Stimulated activated CD4-positive, alpha-beta T cell treated with anti-CD3 and anti-CD28 coated beads, TNF-alpha, amount 100 ng/mL, for 48 hours (primary cell): ENCODE measurements at places on chromosomes 7 and 10.

DNA sequence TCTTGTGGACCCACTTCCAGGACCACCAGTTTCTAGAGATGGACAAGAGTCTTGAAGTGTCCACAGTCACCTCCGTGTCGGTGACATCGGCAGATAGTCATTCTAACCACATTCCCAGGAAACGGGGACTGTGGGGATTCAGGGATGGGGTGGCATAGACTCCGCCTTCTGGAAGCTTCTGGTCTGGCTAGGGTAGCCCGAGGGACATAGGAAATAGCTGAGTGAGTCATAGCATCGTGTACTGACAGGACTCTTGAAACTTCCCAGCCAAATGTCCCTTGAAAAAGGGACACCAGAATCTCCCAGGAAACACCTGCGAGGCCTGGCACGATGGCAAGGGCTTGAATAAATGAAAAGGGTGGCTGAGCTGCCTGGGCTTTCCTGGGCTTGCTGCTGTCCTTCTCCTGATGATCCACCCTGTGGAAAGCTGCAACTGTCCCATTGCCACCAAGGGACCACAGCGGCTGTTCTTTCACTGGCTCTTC is 84.1 kb upstream of the LRRC4 start:
- no peak for DNase-seq

DNA sequence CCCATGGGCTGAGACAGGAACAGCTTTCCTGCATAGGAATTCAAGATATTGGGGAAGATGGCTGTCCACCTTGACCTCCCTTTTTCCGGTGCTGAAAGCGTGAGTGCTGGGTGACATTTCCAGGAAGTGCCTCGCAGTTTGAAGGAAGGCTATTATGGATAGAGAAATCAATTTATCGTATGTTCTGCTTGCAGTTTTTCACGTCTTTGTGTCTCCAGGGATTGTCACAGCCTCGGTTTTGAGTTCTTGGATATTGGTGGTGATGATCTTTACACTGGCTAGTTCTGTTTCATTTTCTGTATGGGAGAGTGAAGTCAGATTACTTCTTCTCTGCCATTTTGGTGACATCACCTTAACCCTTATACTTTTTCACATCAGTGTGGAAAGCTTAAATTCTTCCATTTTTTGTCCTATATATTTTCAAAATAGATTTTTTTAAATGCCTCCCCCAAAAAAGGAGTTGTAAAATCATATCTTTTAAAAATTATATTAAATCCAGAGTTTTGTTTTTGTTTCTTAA is 102.5 kb upstream of the APBB1IP start:
- DNase-seq = peak; percentile 6

- DNase-seq = peak; percentile 29
Observed at GRCh38 chr10:88152728-88153133, 289.3 kb downstream of the PTEN start.

DNA sequence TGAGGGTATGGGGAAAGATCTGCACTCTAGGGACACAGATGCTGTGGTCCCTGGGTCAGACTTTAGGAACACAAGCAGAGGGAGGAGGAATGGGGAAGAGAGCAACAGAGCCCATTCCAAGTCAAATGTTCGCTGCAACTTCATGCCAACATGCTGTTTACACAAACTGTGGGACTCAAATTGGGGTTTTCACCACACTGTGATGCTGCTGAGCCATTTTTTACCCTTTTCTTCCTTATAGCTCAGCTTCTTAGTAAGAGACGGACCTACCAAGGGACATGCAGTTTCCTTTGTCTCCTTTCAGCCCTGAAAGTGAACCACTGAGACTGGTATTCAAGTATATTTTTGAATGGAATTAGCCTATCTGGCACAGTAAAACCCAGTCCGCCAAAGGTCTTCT is 64.3 kb upstream of the AGK start:
- DNase-seq = no peak

DNA sequence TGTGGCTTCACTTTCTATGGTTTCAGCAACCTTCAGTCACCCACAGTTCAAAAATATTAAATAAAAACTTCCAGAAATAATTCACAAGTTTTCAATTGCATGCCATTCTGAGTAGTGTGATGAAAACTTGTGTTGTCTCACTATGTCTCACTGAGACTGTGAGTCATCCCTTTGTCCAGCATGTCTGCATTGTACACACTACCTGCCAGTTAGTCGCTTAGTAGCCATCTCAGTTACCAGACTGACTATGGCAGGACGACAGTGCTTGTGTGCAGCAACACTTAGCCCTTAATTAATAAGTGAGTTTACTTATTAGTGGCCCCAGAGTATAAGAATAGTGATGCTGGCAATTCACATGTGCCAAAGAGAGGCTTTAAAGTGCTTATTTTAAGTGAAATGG is 22.5 kb downstream of the CCDC186 start:
- DNase-seq = no peak

DNA sequence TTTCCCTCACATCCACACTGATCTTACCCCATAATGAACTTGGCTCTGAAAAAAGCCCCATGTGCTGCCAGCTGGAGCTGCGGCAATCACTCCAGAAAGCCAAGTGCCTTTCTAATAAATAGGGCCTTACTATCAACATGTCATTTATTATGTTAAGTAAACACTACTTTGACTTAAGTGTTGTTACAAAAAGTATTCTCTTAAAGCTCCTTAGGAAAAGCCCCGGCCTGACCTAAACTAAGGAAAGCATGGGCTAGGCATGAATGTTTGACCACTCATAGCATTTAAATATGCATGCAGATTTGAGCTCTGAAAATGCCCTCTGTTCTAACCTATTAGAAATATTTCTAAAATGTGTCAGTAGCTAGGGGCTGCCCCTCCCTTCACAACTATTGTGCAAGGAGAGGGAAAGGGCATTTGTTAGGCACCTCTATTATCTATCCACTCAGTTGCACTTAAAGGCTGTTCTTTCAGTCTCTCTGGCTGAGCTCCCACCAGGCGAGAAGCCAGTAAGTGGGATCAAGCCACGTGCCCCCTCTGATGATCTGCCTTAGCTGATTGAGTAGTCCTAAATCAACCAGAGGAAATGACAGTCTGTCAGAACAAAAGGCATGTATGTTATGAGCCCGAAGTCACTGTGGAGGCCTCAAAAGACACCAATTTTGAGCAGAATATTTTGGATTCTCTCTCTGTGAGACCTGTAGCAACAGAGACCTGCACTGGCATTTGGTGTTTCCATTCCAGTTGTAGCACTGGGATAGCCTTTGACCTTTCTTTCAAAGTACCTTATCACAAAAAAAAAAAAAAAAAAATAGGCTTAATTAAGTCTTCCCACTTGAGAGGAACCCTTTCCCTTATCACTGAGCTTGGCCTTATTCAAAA is 77.1 kb downstream of the ITGB8 start:
- no peak for DNase-seq

DNA sequence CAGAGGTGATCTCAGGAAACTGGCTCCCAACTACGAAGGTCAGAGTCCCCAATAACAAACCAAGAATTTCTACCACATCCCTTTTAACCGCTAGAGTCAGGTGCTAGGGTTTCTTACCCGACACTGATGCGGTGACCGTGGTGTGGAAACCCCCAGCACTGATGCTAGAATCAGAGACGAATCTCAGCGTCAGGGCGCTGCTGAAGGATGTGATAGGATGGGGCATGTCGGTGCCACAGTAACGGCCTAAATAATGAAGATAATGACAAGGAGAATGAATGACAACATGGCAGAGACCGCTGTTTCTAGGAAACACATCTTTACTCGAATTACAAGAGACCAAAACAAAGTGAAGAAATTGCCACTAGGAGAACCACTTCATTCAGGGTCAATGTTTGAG is 131.1 kb upstream of the RSU1 start:
- no peak for DNase-seq

- no peak for DNase-seq
Observed at GRCh38 chr10:11325817-11326216, 285.6 kb downstream of the USP6NL start.

DNA sequence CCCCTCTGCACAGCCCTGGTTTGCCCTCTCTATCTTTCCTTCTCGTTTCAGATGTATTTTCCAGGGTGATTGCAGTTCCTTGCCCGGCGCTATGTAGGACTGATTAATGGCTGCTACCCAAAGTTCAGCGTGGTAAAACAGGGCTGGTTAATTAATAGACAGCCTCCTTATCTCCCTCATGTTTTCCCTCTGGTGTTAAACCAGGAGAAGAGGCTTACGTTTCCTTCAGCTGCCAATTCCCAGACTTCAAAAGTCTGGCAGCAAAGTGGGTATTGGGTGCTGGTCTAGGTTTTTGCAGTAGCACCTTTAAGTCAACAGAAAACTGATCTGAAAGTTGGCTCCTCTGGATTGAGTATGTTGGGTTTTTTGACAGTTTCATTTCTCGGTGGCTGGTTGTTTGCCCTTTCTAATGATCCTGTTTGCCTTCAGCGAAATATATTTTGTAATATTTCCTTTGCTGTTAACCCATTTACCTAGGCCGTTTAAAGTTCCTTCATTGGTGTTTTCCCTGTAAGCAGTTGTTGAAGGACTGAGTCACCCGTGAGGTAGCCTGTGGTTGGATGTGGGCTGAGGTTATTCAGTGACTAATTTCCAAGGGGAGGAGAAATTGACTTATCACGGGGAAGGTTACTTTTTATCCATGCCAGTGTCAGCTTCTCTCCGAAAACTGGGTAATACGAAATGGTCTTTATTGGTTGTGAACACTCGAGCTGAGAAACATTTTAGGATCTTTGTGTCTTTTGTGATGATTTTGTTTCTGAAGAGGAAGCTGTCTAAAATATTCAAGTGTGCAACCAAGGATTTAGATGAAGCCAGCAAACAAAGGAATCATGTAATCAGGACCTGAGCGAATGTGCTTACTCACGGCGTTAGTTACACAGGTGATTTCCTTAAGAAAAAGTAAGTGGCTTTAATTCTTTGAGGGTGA is 257.2 kb downstream of the KIAA1217 start:
- DNase-seq = peak; percentile 15

DNA sequence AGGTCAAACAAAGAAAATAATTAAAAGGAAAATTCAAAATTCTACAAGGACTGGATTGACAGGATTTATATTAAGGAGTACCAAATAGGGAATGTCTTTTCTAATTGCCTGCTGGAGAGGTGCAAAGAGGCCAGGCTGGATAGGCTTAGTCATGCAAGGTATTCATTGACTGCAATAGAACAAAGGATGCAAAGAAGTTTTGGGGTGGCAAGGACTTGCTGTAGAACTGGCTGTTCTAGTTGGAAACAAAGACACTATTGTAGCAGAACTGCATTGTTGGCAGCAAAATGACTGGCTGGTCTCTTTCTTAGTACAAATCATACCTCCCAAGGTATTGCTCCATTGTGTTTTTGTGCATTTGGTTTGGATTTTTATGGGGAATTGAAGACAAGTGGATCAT is 10.1 kb downstream of the ITGB8 start:
- no peak for DNase-seq

DNA sequence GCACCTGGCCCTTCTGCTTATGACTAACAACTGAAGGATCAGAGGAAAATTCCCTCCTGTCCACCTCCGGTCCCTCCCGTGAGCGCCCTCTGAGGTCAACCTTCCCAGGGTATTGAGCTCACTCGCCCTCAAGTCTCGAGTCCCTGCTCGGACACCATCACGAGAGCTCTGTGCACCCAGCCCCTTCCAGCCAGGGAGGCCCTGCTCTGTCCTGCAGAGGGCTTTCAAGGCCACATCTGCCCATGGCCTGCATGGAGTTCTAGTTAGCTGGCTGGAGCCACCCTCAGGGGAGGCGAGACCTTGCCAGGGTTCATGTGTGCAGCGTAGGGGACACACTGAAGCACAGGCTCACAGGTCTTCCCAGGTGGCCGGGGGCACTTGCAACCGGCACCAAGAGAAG is 110.9 kb upstream of the MACROH2A2 start:
- DNase-seq = no peak

- DNase-seq = no peak
Observed at GRCh38 chr7:114917211-114917839, 4.6 kb upstream of the MDFIC start.

- no peak for DNase-seq
Observed at GRCh38 chr7:151689196-151689971, 169.7 kb upstream of the RHEB start.

- no peak for DNase-seq
Observed at GRCh38 chr7:121286742-121287734, 41.8 kb upstream of the WNT16 start.

DNA sequence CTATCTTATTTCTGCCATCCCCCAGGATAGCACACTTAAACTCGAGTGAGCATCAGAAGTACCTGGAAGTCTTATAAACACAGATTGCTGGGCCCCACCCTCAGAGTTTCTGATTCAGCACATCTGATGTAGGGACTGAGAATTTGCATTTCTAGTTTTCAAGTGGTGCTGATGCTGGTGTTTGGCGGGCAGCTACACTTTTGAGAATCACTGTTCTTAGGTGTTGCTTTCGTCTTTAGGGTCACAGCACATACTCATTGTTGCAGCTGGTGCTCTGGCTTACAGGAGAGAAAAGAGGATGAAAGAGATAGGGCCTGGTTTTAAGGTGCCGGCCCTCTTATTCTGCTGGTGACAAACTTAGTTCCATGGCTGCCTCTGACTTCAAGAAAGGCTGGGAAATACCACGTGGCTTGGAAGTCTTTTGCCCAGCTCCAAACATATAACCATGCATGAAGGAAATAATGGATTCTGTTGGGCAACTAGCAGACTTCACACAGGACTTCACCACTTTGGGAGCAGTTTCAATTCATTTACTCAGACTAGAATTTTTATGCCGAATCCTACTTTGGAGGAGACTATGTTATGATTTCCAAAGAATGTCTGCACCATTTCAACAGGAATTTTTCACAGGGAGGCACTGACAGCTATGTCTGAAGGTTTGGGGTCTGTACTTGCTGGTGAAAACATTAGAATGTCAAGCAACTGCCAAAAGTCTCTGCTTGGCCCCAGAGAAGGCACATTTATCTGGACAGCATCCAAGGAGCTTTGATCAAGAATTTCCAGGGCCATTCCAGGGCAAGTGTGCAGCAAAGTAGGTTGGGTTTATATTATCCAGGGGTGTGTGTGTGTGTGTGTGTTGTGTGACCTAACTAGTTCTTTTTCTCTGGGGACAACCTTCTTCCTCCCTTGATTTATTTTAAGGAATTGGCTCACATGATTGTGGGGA is 6.9 kb upstream of the MINDY4 start:
- DNase-seq = no peak

DNA sequence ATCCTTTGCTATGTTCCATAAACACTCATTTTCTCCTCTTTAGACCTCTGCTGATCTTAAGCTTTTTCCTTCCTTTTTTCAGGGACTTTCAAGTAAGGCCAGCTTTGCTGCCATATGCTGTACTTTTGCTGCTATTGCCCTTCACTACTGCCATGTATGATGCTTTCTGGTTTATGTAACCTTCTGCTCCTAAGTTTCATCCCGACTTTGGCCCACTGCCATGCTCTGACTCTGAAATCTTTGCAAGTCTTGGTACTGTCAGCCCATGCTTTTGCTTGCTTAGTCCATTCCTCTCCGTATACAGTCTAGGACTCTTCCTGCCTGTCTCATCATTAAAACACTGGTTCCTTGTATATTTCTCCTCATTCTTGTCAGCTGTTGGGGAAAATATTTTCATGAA is 152.4 kb downstream of the RNF133 start:
- no peak for DNase-seq

DNA sequence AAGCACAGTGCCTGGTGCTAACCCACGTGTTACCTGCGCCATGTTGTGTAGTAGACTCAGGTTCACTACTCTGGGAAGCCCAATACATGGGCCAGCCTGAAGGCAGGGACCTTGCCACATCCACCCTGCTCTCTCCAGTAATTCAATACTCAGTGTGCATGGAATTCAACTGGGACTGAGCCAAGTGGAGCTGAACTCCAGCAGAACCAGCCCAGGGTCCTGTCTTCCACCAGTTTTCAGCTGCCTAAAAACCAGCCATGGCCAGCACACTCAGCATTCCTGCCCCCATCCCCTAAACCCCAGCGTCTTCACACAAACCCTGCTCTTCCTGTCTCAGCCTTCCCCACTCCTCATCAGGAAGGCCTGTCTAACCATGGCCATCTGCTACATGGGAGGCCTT is 15.4 kb downstream of the FGF8 start:
- no peak for DNase-seq
